Prostate gland (tissue), 2 donors: ENCODE measurements at places on chromosomes 7 and 10.

DNA sequence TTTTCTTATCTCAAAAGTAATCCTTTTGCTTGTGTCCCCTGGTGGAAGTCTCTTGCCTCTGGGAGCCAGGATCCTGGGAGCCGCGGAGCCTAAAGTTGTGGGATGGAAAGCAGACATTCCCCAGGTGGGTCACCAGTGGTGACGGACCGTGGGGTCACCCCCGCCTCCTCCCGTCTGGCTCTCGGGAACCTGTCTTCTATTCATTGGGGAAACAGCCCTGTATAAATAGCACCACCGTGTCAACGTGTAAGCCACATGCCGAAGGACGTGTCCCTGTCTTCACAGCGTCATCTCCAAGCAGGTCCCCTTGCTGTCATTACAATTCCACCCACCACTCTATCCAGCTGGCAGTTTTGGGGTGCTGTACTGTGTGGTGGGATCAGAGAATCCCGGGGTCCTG is 87.5 kb downstream of the ELFN1 start:
- DNase-seq = no peak

DNA sequence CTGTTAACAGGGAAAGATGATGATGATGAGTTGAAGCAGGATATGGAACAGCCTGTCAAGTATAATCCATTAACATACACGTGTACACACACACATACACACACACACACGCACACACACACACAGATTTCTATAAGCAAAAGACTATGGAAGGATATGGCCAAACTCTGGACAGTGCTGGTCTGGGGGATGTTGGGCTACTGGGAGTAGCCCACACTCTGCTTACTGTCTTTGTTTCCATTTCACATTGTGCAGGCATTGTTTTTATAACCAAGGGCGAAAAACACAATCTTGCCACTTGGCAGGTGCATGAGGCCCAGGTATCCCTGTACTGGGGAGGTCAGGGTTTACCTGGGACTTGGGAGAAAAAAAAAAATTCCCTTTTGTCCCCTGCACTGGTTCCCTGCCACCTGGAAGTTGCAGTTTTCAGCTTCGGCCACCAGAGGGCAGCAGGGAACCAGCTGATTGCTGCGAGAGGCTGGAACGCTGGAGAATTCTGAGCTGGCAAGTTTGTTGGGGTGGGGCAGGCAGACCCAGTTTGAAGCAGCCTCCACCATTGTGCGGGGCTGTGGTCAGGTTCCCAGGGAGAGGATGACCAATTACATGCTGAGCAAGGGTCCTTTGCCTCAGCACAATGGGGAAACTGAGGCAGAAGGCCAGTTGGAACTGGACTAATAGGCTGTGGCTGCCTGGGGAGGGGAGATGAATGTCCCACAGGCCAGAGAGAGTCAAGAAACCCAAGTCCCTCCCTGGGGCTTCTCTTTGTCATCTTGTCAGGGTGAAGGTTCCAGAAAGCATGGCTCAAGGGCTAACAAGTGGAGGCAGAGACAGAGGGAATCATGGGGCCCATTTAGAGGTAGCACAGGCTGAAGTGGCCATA is 27.3 kb downstream of the PPIF start:
- DNase-seq = peak; percentile 64

- no peak for DNase-seq
Observed at GRCh38 chr10:6049031-6049400, 13.2 kb downstream of the IL2RA start.

GRCh38 chr10:92125144-92125543 is 165.7 kb downstream of the CPEB3 start:
- DNase-seq = no peak

GRCh38 chr10:6364283-6364682 is 161.6 kb downstream of the PFKFB3 start:
- no peak for DNase-seq

DNA sequence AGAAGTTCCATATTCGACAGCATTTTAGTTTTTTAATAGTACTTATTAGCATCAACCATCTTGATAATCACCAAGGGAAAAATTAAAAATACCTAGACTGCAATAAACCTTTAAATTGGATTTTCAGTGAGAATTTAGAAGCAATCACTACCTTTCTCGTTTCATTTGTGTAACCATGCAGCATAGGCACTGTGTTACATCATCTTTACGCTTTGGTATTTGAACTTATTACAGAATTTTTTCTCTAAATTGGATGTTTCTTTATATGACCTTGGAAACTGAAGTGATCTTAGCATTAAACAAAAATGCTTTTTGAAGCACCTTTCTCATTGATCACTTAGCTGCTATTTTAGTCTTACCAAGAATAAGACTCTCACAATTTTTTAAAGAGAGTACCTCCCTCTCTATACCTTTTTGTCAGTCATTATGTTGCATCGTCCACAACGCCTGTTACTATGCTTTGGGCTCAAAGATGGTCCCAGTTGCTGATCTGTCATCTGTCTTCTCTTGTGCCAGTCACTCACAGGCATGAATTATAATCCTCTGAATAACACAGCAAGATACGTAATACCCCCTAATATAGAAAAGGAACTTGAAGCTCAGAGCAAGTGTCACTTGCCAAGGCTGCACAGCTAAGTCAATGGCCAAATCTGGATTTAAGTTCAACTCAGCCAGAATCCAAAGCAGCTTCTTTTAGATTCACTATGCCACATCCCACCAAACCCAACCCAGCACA is 19.6 kb upstream of the ASCC1 start:
- no peak for DNase-seq

GRCh38 chr10:63611078-63611477 is 89.9 kb downstream of the REEP3 start:
- DNase-seq = no peak

DNA sequence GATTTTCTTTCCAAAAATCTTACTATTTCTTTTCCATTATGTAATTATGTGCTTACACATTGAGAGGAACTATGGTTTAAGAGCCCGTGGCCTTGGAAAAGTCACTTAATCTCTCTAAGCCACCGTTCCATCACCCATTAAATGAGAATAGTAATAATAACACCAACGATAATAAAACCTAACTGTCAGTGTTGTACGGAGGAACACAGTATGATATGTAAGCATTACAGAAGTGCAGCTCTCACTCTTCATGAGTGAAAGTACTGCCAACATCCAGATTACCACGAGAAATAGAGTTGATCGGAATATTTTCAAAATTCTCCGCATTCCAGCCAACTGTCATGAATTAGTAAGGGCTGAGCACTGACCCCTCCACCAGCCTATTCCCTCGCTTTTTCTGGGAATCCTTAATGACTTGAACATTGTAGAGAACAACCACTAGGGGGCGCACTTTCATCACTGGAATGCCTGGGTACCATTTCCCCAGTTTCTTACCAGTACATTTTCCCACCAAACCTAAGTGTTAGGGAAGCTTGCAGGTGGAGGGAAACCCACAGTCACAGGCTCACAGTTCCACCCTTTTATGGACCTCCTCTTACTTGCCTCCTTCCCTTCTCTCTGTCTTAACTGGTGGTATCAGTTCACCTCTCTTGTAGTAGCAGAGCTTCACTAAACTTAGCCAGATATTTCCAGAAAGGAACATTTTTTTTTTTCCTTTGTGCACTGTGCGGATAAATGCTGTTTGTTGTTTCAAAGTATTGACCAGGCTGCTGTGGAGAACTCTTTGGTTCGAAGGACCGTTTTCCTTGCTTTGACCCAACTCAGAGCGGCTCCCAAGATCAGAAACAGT is 27.8 kb downstream of the NKX2-3 start:
- peak; percentile 36 for DNase-seq

- no peak for DNase-seq
Observed at GRCh38 chr10:68084469-68084868, 9.4 kb upstream of the HERC4 start.

GRCh38 chr10:92849234-92849525 is 860 bp downstream of the EXOC6 start:
- DNase-seq = no peak

GRCh38 chr10:119289227-119289920 is 82.0 kb downstream of the GRK5 start:
- no peak for DNase-seq

DNA sequence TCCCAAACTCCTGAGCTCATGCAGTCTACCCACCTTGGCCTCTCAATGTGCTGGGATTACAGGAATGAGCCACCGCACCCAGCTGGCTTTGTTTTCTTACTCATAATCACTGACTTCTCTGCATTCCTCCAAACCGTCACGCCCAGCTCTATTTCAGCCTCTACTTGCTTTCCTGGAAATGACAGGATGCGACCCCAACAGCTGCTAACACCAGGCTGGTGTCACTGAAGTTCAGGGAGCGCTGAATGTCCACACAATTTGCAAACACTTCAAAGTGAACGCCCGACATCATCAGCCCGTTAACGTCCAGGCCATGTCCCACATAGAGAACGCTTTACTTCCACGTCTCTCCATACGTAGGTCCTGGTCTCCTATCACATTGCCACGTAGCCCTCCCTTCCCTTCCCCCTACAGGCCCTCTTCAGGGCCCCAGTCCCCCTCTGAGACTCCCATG is 12.8 kb upstream of the PROSER2 start:
- no peak for DNase-seq

DNA sequence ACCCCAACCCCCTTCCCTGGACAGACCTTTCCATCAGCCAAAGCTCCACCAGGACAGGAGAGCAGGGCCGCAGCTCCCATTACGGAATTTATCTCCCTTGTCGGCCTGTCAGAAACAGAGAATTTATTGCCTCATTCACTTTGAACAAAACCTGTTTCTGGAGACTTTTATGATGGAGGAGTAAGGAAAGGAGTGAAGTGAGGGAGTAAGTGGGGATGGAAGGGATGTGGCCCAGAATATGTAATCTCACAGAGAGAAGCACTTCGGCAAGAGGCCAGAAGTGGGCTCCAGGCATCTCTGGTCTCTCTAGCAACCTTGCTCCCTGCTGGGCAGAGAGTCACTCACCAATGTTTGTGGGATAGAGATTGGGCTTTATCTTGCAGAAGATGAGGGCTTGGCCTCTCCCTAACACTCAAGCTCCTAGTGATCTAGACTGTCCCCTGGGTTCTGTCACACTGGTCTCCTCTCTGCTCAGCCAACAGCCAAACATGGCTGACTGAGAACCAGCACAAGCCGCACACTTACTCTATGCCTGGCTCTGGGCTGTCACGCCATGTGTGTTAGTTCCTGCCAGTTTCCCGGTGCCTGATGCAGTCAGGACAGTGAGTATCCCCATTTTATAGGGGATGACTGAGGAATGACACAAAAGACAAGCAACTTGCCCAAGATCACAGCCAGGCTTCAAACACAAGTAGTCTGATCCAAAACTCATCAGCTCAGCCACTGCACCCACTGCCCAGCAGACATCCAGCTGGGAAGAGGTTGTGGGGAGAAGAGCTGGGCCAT is 149.4 kb upstream of the ZMIZ1 start:
- no peak for DNase-seq

DNA sequence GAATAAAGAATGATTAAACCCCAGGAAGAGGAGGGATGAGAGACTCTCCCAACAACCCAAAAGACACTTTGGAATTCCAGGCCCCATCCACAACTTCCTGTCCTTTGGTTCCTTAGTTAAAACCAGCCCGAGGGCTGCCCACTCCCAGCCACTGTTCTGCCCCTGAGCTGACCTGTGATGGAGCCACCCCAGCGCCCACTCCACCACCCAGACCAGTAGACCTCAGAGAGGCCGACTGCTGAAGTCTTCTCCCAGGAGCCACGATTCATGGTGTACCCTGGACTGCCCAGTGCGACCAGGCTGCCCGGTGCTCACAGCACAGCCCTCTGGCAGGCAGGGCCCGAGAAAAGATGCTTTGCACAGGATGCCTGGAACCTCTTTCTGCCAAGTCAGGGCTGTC is 6.7 kb downstream of the VSTM4 start:
- DNase-seq = no peak

DNA sequence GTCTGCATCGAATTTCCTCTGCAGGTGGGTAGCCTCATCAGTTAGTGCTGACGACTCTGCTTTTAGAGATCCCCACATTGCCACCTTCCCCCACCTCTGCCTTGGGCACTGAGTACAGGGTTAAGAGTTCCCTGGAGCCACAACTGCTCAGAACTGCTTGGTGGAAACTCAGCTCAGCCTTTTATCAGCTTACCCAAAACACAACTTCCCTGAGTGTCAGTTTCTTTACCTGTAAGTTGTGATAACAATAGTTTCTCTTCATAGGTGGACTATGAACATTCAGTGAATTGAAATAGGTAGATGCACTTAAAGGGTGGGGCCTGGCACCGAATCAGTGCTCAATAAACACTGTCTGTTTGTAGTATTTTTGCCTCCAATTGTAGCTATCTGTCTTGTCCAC is 11.3 kb downstream of the ASB13 start:
- DNase-seq = no peak

DNA sequence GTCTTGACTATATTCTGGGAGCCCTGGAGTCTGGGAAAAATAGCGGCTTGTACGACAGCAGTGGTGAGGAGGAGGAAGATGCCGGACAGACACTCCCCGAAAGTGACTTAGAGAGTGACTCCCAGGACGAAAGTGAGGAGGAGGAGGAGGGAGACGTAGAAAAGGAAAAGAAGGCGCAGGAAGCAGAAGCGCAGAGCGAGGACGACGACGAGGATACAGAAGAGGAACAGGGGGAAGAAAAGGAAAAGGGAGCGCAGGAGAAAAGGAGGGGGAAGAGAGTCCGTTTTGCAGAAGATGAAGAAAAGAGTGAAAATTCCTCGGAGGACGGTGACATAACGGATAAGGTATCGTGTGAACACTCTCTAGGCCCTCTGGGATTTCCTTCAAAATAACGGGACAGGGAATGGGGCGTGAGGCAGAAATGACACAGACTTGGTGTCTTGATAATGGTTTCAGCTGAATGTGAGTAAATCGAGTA is 908 bp downstream of the NOM1 start:
- DNase-seq = no peak

DNA sequence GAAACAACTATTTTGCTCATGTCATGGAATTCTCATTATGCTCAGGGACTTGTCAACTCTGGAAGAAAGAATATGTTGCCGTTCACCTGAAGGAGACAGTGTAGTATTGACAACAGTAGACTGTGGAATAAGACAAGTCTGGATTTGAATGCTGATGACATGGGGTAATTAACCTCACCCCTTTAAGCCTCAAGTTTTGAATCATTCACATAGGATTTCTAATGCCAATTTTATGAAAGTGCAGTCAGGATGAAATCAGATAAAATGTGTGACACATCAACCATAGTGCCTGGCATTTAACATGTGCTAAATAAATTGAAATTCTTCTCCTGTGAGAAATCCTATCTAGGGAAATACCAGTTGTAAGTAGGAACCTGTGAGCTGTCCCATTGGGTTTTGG is 305.8 kb downstream of the KIF20B start:
- DNase-seq = no peak

DNA sequence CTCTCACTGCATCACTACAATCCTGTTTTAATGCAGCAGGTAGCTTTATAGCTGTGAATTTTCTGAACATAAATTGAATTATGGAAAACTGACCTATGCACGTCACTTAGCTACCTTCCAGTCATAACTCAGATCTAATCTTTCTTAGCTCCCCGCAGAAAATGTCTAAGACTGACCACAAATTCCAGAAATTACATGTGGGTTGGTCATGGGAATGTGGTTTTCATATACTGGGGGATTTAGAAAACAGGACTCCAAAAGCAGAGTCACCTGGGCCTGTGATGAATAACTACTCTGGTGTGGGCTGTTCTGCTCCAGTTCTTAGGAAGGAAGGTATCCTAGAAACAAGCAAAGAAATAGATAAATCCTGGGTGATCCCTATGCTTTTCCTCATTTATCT is 178.4 kb upstream of the LRRTM3 start:
- no peak for DNase-seq
